GM12891 (cell line): ENCODE measurements at places on chromosomes 6 and 20.

GRCh38 chr6:31366693-31367470 is 9.9 kb upstream of the HLA-B start:
- DNase-seq = peak; percentile 53

- DNase-seq = no peak
Measured at GRCh38 chr6:29651413-29652197, 5.3 kb upstream of the MOG start.

DNA sequence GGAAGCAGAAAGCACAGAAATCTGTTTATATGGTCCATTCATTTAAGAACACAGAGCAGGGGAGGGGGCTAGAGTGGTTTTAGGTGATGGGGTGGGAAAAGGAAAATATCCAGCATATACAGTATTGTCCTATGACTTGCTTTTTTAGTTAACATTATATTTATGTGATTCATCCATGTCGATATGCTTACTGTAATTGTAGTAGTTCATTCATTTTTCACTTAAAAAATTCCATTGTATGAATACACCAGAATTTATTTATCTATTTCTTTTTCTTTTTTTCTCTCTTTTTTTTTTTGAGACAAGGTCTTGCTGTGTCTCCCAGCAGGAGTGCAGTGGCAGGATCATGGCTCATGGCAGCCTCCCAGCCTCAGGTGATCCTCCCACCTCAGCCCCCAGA is 9.6 kb upstream of the PRIM2 start:
- no peak for DNase-seq

DNA sequence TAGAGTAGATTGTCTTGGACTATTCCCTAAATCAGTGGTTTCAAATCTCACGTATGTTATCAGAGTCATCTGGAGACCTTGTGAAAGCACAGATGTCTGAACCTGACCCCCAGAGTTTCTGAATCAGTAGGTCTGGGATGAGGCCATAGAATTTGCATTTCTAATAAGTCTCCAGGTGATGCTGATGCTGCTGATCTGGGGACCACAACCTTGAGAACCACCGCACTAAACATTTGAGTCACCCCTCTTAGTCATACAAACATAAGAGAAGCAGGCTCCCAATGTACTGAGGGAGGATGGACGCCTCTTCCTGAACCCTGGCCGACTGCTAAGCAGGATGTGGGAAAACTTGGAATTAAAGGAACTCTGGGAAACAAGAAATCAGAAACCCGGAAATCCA is 187.8 kb upstream of the PRDM1 start:
- no peak for DNase-seq

GRCh38 chr6:12804952-12805645 is 88.5 kb downstream of the PHACTR1 start:
- no peak for DNase-seq

DNA sequence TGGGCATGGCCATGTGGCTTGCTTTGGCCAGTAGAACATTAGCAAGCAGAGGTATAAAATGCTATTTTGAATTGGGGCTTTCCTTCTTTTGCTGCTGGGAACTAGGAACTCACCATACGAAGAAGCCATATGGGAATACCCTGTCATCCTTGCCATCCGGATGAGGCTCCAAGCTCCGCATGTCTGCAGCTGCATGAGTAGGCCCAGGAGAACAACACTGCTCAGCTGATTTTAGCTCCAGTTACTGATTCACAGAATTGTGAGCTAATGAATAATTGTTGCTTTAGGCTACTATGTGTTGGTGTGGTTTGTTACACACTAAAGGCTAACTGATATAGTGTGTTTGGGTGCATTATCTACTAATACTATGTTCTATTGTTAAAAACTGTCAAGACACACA is 2.7 kb upstream of the PLCB4 start:
- DNase-seq = no peak

- DNase-seq = no peak
Measured at GRCh38 chr6:30782425-30783014, 38.2 kb upstream of the IER3 start.

GRCh38 chr6:30019819-30020218 is 41.2 kb upstream of the POLR1H start:
- no peak for DNase-seq

GRCh38 chr20:16922834-16923233 is 174.7 kb downstream of the OTOR start:
- DNase-seq = no peak

DNA sequence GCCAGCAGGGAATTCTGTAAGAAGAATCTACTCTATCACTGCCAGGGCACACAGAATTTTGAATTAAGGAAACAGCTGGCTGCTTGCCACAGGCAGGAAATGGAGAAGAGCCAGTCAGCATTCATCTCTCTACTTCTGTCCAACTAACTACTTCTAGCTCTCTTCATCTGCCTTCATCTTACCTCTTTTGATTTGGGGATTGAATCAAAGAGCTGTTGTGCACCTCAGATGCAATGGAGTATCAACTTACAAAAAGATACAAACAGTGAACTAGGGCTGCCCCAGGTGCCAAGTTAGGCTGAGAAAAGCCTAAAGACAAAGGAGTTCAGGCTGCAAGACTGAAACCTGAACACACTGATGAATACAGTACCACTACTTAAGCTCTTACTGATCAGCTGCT is 82.0 kb downstream of the PTPRK start:
- no peak for DNase-seq

GRCh38 chr6:145022199-145022796 is 713.0 kb downstream of the EPM2A start:
- DNase-seq = no peak

GRCh38 chr20:25227317-25227831 is 20.5 kb upstream of the PYGB start:
- DNase-seq = no peak

DNA sequence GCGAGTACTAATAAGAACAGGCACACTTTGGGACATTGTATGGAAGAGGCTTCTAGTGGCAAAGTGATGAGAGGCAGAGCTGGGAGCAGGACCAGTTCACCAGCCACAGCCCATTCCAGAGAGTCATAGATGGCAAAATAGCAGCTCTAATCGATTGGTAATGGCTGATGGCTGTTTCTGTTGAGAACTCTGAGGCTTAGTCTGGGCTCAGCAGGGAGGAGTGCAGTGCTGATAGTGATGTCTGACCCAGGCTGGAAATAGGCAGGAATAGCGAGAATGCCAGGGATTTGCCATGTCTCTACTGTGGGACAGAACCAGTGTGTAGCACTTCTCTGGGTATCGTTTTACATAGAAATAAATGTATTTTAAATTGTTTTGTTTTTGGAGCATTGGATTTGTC is 620.0 kb upstream of the FLRT3 start:
- DNase-seq = no peak

- no peak for DNase-seq
Measured at GRCh38 chr20:55513954-55514353, 491.4 kb downstream of the CBLN4 start.

GRCh38 chr6:101226677-101227135 is 166.8 kb upstream of the GRIK2 start:
- no peak for DNase-seq

DNA sequence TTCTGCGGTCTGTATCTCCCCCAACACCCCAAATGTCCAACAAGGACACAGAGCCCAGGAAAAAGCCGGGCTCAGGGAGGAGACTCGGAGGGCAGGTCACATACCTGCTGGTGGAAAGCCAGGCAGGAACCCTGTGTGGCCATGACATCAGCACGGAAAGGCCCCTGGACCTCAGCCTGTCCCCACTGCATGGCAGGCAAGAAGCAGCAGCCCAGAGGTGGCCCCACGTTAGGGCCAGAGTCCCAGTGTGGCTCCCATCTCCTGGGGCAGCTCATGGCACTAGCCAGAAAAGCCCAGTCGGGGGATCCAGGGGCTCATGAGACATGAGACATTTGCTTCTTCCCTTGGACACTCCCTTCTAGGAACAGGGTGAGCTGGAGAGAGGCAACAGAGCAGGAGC is 258.7 kb downstream of the DLL1 start:
- DNase-seq = no peak

DNA sequence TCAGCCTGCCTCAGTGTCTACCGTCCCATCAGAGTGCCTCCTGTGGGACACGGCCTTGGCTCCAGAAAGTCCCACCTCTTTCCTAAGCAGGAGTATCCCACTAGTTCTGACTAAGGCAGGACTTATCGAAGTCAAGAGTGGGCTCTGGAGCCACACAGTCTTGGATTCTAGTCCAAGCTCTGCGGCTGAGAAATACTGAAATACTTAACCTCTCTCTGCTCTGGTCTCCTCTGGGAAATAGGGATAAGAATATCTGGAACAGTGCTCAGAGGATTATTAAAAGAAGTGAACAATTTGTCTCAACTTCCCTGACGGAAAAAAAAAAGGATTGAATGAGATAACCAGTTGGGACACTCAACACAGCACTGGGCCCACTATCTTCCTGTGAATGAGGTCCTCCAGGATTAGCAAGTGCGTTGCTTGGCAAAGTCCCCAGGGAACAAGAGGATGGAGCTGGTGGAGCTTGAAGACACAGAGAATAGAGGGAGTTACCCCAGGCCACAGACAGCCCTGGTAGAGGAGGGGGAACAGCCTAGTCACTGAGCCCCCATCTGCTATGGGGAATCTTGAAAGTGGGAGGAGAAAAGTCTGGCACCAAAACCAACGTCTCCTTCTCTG is 34.6 kb upstream of the FOXP4 start:
- DNase-seq = no peak

DNA sequence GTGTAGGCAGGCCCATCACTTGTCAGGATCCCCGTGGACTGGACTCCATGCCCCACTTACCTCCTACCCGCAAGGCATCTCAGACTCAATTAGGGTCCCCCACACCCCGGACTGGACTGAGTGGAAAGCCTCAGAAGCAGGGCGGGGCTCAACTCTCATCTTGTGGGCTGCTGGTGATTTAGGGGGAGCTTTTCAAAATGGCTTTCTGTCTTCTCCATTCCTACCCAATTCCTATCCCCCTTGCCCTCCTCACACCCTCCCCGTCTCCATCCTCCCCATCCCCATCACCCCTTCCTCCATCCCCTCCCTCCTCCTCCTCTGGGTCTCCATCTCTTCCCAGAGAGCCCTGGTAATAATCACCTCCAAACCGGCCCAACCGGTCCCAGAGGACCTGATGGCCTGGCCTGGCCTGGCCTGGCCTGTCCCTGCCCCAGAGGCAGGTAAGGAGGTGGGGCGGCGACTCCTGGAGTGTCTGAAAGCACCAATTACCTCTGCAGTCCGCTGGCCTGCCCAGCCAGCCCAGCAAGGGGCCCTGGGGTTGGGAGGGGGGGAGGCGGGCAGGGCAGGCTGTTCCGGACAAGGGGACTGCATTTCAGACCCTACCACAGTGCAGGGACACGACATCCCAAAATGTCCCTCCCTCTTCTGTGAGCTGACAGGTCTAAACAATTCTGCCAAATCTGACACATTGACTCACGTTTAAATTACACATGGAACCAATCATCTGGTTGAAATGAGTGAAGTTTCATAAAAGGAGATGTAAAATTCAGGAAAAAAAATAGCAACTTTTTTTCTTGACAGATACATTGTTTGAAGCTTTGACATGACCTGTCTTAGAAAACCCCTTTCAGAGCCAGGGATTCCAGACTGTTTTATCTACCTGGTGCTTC is 24.8 kb downstream of the MAFB start:
- DNase-seq = no peak

GRCh38 chr20:45406260-45407066 is 1.6 kb upstream of the DBNDD2 start:
- DNase-seq = no peak

- DNase-seq = no peak
Measured at GRCh38 chr6:143536461-143536865, 24.9 kb upstream of the FUCA2 start.

GRCh38 chr20:44495257-44495656 is 19.6 kb downstream of the TTPAL start:
- no peak for DNase-seq

DNA sequence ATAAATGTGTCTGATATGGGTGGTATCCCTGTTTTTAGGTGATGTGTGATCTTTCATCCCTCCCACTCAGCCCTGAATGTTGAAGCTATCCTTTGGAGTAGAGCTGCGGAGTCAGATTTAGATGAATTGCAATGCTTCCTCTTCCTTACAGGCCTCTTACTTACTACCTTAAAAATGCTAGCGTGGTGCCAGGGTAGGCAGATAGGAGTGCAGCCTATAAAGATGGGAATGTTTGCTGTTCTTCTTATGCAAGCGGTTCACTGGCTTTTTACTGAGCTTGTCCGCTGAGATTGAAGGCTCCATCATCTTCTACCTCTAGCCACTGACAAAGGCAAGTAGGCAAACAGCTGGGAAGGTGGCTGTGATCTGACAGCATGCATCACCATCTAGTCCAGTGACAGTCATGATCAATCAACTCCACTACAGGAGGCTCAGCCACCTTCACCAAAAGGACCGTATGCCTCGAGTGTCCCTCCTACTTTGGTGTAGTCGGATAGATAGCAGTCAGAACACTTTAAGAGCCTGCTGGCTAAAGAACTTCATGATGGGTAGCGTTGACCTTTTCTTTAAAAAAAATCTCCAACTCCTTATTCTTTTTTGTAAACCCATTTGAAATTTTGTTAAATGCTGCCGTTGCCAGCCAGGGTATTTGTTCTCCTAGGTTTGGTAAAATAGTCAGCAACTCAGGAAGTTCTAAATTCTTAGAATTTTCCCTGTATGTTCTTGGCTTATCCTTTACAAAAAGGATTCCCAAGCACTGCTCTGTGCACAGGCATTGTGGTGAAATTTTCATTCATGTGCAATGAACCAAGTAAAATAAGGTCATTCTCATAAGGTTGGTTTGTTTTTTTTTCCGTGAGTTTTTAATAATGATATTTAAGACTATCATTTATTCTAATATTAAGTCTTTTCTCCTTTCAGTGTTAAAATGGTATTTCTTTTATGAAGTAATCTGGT is 169.6 kb downstream of the MTHFD1L start:
- DNase-seq = no peak

GRCh38 chr20:48411245-48411644 is 416.6 kb downstream of the PREX1 start:
- DNase-seq = no peak
